ENCODE measurements at places on chromosomes 11 and 22. TPM values are rescaled to one million over a fixed set of nuclear protein-coding genes. Genes with fewer than 3 reads are reported as not detected.

SFI1 gene
- total RNA-seq: 359 TPM

DNA sequence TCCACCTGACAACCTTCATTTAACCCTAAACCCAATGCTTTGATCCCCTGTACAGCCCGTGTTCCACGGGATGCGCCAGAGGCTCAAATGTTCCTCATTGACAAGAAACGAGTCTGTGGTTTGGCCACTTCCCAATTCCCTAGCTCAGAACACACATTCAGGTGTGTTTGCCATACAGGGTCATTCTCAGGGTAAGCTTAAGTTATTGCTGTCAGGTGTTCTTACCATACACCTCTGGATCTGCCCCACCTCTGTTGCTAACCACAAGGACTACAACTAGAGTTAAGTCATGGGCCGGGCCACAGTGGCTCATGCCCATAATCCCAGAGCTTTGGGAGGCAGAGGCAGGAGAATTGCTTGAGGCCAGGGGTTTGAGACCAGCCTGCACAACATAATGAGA lies 45.6 kb upstream of the POLD3 start:
- H3K27me3 ChIP-seq: no peaks in the 10 kb centered on the region
- no peak for DNase-seq
- no peaks in the 10 kb centered on the region for H3K36me3 ChIP-seq
- no peak overlapping the region for H3K27ac ChIP-seq
- no peak overlapping the region for H3K4me3 ChIP-seq

DNA sequence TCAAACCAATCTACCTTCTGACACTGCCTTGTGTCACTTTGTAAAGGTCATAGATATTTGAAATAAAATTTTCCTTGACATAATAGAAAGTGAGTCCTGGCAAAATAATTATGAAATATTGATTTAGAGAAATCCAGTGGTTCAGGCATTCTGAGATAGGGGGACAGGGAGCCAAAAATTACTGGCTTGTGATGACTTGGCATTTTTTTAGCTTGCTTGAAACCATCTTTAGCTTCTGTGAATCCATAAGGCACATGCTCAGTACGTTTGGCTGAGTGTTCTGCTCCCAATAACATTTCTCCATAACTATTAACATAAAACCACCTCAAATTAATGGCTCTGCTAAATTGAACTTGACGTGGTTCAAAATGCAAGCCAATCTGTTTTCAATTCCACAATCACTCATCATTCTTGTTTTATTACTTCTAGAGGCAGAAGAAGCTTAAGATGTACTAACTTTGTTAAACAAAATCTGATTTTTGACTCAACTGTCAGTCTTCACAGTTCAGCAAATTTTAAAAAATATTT lies 209.0 kb downstream of the LRRC4C start:
- no peak overlapping the region for H3K4me3 ChIP-seq
- H3K36me3 ChIP-seq: no peaks in the 10 kb centered on the region
- DNase-seq: no peak
- H3K4me1 ChIP-seq: no peaks in the 10 kb centered on the region
- H3K27ac ChIP-seq: no peak overlapping the region

- H3K36me3 ChIP-seq: no peaks in the 10 kb centered on the region
- no peak for DNase-seq
- no peaks in the 10 kb centered on the region for H3K4me1 ChIP-seq
- H3K27me3 ChIP-seq: no peaks in the 10 kb centered on the region
- H3K27ac ChIP-seq: no peak overlapping the region
Observed at GRCh38 chr11:102194990-102195389, 84.7 kb downstream of the YAP1 start.

MPZL2 gene
- 1.6 TPM for total RNA-seq

PNPLA5 gene
- not detected for total RNA-seq

- H3K4me1 ChIP-seq: no peaks in the 10 kb centered on the region
- no peaks in the 10 kb centered on the region for H3K36me3 ChIP-seq
- DNase-seq: peak; percentile 33
- no peak overlapping the region for H3K27ac ChIP-seq
Observed at GRCh38 chr11:129785383-129786111, 30.1 kb upstream of the TMEM45B start.

- no peak overlapping the region for H3K4me3 ChIP-seq
- no peak for DNase-seq
- no peak overlapping the region for H3K27ac ChIP-seq
- no peaks in the 10 kb centered on the region for H3K36me3 ChIP-seq
- H3K27me3 ChIP-seq: no peaks in the 10 kb centered on the region
Observed at GRCh38 chr11:13105237-13105844, 96.2 kb downstream of the RASSF10 start.

DCHS1 gene
- 10.9 TPM for total RNA-seq

DNA sequence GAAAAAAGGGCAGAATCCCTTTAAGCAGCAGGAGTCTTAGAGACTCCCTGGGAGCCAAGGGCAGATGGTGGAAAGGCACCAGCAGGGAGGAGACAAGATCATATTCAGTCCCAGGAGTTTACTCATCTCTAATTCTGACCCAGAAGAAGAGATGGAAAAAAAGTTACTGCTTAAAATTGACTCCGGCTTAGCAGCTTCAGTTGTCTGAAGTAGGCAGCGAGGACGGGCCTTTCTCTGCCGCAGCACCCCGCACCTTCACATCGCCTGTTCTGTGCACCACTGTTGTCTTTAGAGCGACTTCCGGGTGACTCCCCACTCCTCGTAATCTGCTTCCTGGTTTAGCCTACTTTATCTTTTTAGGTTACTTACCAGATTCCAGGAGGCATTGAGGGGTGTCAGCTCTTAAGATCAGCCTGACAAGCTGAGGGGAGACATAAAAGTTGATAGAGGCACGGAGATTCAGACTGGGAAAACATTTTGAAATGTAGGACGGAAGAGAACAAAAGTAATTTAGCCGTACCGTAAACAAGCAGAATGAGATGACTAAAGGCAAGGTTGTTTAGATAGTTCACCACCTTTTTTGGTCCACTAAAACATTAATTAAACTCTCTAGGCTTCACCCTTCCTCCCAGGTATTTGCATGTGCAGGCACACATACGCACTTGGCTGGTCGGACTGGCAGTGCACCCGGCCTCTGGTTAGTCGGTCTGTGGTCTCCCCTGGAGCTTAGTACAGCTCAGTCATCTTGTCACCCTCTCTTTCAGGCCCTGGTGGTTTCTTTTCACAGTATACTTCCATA lies 74.3 kb downstream of the CECR2 start:
- H3K4me1 ChIP-seq: no peaks in the 10 kb centered on the region
- no peaks in the 10 kb centered on the region for H3K36me3 ChIP-seq
- DNase-seq: no peak
- no peak overlapping the region for H3K4me3 ChIP-seq
- H3K27ac ChIP-seq: no peak overlapping the region

- no peaks in the 10 kb centered on the region for H3K36me3 ChIP-seq
- no peaks in the 10 kb centered on the region for H3K27me3 ChIP-seq
- H3K4me3 ChIP-seq: no peak overlapping the region
- H3K27ac ChIP-seq: no peak overlapping the region
- H3K4me1 ChIP-seq: no peaks in the 10 kb centered on the region
Observed at GRCh38 chr11:121048464-121049233, 24.7 kb downstream of the TBCEL start.

- H3K4me3 ChIP-seq: no peak overlapping the region
- no peak overlapping the region for H3K27ac ChIP-seq
- H3K4me1 ChIP-seq: no peaks in the 10 kb centered on the region
- no peaks in the 10 kb centered on the region for H3K36me3 ChIP-seq
- DNase-seq: no peak
Observed at GRCh38 chr22:47775686-47776085, 1013.2 kb downstream of the TBC1D22A start.

DNA sequence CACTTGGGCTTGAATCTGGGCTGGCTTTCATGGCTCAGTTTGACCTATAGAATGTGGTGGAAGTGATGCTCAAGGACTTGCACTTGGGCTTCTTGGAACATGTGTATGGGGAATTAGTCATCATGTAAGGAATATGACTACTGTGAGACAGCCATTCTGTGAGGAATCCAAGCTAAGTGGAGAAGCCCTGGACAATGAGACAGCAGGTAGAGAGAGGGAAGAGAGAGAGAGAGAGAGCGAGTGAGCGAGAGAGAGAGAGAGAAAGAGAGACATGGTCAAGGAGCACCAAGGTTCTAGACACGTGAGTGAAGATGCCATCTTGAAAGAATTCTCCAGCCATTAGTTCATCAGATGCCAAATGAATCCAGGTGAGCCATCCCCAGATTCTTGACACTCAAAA lies 261.6 kb upstream of the SORL1-AS1 start:
- H3K36me3 ChIP-seq: no peaks in the 10 kb centered on the region
- DNase-seq: no peak
- no peak overlapping the region for H3K4me3 ChIP-seq
- H3K4me1 ChIP-seq: no peaks in the 10 kb centered on the region

GRCh38 chr22:27197618-27198017 lies 540.2 kb downstream of the MIAT start:
- H3K27ac ChIP-seq: no peak overlapping the region
- no peak overlapping the region for H3K4me3 ChIP-seq
- H3K4me1 ChIP-seq: no peaks in the 10 kb centered on the region
- no peaks in the 10 kb centered on the region for H3K27me3 ChIP-seq
- no peaks in the 10 kb centered on the region for H3K36me3 ChIP-seq

OR52E8 gene
- not detected for total RNA-seq

- no peak overlapping the region for H3K4me3 ChIP-seq
- H3K27ac ChIP-seq: no peak overlapping the region
- H3K27me3 ChIP-seq: no peaks in the 10 kb centered on the region
- DNase-seq: no peak
- no peaks in the 10 kb centered on the region for H3K4me1 ChIP-seq
- H3K36me3 ChIP-seq: no peaks in the 10 kb centered on the region
Observed at GRCh38 chr11:116513894-116514293, 258.9 kb downstream of the BUD13 start.

GRCh38 chr22:27041745-27042310 lies 384.4 kb downstream of the MIAT start:
- no peak overlapping the region for H3K27ac ChIP-seq
- H3K36me3 ChIP-seq: no peaks in the 10 kb centered on the region
- no peak overlapping the region for H3K4me3 ChIP-seq
- no peaks in the 10 kb centered on the region for H3K4me1 ChIP-seq
- no peaks in the 10 kb centered on the region for H3K27me3 ChIP-seq

DNA sequence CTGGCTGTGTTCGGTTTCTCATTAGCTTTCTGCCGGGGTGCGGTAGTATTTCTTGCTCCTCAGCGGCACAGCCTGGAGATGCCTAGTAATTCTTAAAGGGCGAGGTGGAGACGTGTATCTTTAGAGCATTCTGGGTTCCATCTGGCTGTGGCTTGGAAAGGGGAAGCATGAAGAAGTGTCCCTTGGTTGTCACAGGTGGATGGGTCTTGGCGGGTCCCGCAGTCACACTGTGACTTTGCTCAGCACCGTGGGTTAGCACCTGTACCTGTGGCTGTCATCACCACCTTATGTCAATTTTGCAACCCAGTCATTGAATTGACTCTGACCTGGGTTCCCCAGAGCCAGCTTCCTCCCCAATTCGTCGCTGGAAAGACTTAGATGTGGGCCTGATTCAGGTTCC lies 57.6 kb downstream of the MIAT start:
- no peaks in the 10 kb centered on the region for H3K27me3 ChIP-seq
- no peak overlapping the region for H3K27ac ChIP-seq
- no peaks in the 10 kb centered on the region for H3K4me1 ChIP-seq
- no peak overlapping the region for H3K4me3 ChIP-seq

GRCh38 chr11:78397398-78397797 lies 20.2 kb downstream of the GAB2 start:
- no peak for DNase-seq
- H3K27me3 ChIP-seq: no peaks in the 10 kb centered on the region
- no peak overlapping the region for H3K27ac ChIP-seq

DNA sequence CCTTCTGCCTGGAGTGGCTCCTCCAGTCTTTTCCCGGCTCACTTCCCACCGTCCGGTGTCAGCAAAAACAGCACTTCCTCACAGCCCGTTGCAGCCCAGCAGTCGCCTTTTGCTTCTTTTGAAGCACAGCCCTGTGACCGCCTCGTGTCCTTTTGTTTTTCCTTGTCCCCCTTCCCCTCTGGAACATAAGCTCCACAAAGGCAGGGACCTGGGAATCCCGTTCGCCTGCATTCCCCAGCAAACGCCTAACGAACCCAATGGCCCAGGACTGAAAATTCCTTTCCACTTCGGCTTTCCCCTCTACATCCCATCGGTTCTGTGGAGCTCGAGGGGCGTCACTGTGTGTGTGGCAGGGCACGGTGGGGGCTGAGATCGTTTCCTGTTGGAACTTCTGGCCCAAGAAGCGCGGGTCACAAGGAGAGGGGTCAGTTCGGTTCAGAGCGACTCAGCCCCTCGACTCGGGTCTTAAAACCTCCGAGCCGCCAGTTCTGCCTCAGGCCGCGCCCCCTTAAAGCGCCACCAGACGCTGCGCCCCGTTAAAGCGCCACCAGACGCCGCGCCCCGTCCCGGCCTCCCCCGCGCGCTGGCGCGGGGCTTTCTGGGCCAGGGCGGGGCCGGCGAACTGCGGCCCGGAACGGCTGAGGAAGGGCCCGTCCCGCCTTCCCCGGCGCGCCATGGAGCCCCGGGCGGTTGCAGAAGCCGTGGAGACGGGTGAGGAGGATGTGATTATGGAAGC lies 841 bp downstream of the RIC8A start:
- peaks cover 28% of the 10 kb centered on the region for H3K4me1 ChIP-seq
- peak overlapping the region; percentile 93 for H3K27ac ChIP-seq
- DNase-seq: peak; percentile 89
- no peaks in the 10 kb centered on the region for H3K27me3 ChIP-seq

DNA sequence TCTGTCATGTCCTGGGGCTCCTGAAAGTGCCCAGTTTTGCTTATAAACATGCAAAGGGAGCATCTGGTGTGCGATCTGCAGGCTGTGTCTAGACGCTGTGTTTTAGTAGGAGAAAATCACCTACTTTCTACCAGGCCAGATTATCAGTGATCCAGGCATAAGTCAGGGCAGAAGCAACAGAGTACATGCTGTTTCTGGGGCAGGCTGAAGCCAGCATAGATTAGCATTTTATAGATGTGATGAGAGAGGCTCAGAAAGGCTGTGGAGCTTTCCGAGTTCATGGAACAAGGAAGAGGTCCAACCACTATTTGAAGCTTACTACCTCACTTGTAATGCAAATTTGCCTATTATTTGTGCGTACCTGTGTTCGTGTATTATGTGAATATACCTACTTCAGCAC lies 1208.4 kb upstream of the TENM4 start:
- H3K4me3 ChIP-seq: no peak overlapping the region
- DNase-seq: no peak
- H3K36me3 ChIP-seq: no peaks in the 10 kb centered on the region
- no peak overlapping the region for H3K27ac ChIP-seq
- no peaks in the 10 kb centered on the region for H3K4me1 ChIP-seq

- no peaks in the 10 kb centered on the region for H3K27me3 ChIP-seq
- no peaks in the 10 kb centered on the region for H3K4me1 ChIP-seq
- H3K4me3 ChIP-seq: no peak overlapping the region
- H3K36me3 ChIP-seq: peaks cover 92% of the 10 kb centered on the region
- H3K27ac ChIP-seq: no peak overlapping the region
Observed at GRCh38 chr22:23828800-23829680, 9.8 kb downstream of the DERL3 start.

- no peaks in the 10 kb centered on the region for H3K36me3 ChIP-seq
- no peaks in the 10 kb centered on the region for H3K27me3 ChIP-seq
- no peak overlapping the region for H3K4me3 ChIP-seq
- no peak overlapping the region for H3K27ac ChIP-seq
- no peak for DNase-seq
- H3K4me1 ChIP-seq: no peaks in the 10 kb centered on the region
Observed at GRCh38 chr22:49623715-49624114, 204.0 kb downstream of the BRD1 start.

- H3K27me3 ChIP-seq: no peaks in the 10 kb centered on the region
- no peak overlapping the region for H3K4me3 ChIP-seq
- no peak overlapping the region for H3K27ac ChIP-seq
- H3K4me1 ChIP-seq: no peaks in the 10 kb centered on the region
- no peaks in the 10 kb centered on the region for H3K36me3 ChIP-seq
Observed at GRCh38 chr11:13062115-13062514, 53.0 kb downstream of the RASSF10 start.

Data from naive thymus-derived CD4-positive, alpha-beta T cell (primary cell).